ENCODE measurements at places on chromosomes 7 and 10.

DNA sequence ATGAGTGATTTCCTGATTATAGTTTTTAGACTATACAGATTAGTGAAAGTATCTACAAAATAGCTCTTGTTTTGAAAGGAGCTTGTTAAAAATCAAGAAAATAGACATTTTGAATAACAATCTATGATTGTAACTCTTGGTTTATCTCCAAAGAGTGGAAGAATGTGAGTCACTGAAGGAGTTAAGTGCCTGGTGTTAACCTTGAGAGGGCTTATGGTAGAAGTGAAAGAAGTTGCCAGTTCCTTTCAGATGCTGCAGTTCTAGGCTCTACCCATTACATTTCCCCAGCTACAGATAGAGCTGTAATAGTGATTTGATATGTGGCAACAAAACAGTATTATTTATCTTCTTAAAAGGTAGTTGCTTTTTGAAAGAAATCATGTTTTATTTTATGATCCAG is 12.7 kb downstream of the NRBF2 start:
- no peak for DNase-seq

DNA sequence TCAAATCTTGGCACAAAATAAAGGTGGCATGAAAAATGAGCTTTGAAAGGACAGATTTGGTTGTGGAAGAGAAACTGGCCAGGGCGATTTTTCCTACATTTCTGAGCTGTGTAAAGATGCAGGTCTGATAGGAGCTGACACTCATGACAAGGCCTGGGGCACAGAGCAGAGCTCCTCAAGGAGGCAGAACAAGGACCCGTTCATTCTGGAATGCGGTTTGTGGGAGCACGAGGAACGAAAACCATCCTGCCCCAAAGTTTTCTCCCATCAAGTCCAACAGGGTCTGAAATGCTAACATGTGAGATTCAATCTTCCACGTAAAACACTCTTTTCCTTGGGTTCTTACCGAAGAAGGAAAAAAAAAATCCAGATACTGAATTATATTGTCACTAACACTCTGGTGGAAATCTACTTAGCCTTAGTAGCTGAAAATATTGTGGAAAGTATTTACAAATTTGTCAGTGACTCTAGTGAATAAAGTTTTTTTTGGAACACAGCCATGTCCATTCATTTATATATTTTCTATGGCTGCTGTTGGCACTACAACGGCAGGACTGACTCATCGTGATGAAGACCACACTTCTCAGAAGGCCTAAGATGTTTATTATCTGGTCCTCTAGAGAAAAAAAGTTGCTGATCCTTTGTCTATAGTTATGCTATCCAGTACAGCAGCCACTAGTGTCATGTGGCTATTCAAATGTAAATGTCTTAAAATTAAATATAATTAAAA is 215.7 kb downstream of the BAMBI start:
- DNase-seq = no peak

GRCh38 chr7:17769918-17770317 is 170.4 kb downstream of the SNX13 start:
- DNase-seq = peak; percentile 16

- DNase-seq = no peak
Observed at GRCh38 chr10:103708627-103709288, 146.6 kb downstream of the SH3PXD2A start.

Data from naive B cell (primary cell).